NT2/D1 (cell line): ENCODE measurements at places on chromosomes 7 and 10.

- no peak for DNase-seq
These were observed 104.9 kb upstream of the ACBD5 start for GRCh38 chr10:27345455-27345920.

- no peak for DNase-seq
These were observed 74.2 kb upstream of the ANLN start for GRCh38 chr7:36315309-36315944.

DNA sequence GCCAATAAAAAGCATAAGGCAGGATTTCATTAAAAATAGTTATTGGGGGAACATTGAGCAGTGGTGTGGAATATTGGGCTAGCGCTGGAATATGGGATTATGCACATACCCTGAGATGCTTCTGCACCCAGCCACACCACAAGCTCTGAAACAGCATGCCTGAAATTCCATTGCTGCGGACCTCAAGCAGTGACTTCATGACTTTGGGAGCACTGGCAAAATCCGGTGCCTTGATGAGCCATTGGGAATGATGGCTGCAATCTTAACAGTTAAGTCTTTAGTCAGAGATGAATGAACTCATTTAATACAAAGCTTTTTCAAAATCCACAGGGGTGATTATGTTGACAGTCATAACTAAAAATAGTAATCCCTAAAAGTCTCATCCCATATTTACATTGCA lies 274.7 kb upstream of the MTPN start:
- no peak for DNase-seq

DNA sequence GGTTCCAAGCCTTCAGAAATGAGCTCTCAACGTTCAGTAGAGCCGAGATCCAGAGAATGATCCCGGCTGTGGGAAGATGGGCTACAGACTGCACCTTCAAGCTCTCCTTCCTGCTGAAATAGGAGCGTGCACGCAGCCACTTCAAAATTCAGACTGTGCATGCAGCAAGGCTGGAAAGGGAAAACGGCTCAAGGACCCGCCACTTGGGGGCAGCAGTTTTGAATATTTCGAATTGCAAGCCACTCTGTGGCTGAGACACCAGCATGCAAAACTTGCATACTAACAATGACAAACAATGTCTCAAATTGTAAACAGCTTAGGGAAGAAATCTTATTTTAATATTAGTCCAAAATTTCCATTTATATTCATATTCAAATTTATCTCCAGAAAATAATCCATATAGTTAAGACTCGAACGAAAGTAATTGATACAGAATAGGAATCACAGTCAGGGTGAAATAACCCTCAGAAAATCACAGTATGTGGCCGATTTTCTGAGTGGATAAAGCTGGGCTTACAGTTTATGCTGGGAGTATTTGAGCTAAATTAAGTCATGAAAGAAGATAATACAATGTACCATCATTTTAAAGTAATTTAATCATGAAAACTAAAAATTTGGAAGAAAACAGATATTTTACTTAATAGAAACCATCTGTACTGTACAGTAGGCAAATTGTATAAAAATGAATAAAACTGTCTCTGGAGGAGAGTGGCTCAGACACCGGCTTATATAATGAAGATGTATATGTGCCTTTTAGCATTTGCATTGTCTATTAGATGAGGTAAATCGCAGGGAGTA lies 137.9 kb upstream of the MKI67 start:
- peak; percentile 47 for DNase-seq

DNA sequence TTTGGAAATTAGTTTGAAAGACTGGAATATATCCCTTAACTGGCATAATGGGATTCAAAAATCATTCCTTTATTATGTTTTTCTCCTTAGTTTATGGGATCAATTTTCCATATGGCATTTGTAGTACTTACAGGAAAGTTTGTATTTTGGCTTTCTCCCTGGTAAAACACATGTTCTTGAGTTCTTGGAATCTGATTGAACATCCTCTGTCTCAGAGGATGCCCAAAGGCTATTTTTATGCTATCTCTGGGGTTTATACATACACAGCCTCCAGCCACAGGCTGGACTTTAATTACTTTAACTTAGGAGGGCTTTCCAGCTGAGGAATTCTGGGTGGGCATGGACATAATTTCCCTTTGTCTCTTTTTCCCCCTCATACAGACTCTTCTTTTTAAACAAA lies 236.4 kb downstream of the HGF start:
- no peak for DNase-seq

DNA sequence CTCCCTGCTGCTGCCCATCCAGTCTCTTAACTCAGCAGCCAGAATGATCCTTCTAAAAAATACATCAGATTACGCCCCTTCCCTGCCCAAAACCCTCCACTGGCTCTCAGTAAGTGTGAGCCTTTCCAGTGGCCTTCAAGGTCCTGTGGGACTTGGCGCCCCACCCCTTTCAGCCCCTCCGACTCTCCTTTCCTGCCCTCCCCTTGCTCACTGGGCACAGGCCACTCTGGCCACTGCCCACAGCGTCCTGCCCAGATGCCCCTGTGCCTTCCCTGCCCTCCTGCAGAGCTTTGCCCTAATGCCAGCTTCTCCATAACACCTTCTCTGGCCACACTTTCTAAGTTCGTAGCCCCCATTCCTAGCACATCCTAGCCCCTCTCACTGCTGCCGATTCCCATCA lies 13.8 kb downstream of the GSDME start:
- DNase-seq, result no peak

DNA sequence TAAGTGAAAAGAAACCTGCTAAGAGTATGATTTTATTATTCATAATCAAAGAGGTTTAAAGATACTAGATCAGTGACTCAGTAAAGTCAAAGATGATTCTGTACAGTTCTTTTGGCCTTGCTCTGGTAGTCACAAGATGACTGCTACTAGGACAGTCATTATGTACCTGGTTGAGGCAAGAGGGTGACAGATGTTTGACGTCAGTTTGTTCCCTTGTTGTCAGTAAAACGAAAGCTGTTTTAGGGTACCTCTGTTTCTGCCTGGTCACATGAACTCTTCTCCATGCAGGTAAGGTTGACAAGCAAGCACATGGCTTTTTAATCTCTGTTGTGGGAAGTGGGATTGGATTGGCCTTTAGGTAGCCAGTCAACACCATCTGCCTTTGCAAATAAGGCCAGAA lies 308.0 kb downstream of the EXOC4 start:
- no peak for DNase-seq
